Fibroblast of skin of scalp (primary cell): ENCODE measurements at places on chromosomes 1 and 21.
A peak's percentile ranks its signal among the peaks of the same experiment; 100 is the strongest.

GRCh38 chr1:116988248-116988647, 13.3 kb upstream of the CD101 start:
- DNase-seq, result peak; percentile 51

DNA sequence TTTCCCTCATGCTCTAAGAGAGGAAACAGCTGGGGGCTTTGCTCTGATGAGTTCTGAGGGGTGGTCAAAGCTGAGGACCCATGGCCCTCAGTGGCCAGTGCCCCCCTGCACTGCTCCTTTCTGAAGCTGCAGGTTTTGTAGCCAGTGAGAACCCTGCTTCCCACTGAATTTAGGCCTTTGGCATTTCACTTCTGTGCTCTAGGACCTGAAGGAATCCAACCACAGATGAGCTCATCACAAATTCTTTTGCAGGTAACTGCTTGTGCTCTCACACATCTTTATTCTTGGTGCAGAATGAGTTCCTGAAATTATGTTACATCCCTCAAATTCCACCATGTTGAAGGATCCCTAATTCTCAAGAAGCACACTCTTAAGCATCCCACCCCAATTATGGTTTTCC, 248.7 kb upstream of the IRF2BP2 start:
- DNase-seq, result no peak

DNA sequence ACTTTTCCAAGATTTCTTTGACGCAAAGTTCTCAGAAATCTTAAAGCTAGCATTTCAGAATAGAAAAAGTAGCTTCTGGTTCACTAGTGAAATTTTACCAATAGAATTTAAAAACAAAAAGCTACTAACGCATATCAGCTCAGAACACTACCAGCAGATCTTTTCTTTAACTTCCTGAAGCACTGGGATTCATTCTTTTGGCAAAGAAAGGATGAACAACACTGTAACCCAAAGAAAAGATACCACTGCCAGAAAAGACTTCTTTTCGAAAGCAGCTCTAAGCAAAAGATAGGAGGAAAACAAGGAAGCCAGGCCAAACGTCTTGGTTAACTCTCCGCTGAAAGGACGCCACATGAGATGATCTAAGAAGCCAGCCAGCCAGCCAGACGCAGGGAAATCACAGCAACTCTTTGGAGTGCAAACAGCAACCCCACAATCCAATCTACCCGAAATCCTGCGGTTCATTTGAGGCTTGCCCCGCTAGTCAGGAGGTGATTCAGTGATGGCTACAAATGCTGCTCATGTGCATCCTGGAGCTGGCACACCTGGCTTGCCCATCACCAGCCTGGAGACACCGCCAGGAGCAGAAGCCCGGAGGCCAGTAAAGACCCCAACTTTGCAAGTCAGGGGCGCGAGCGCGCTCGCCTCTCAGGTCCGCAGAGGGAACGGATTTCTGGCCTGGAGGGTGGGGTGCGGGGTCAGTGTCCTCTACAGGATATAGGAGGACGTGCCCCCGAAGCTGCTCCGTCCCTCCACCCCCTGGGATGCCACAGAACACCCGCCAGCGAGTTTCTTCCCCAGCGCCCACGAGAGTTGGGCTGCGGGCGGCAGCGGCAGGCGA, 812 bp downstream of the NBPF1 start:
- DNase-seq, result peak; percentile 67

DNA sequence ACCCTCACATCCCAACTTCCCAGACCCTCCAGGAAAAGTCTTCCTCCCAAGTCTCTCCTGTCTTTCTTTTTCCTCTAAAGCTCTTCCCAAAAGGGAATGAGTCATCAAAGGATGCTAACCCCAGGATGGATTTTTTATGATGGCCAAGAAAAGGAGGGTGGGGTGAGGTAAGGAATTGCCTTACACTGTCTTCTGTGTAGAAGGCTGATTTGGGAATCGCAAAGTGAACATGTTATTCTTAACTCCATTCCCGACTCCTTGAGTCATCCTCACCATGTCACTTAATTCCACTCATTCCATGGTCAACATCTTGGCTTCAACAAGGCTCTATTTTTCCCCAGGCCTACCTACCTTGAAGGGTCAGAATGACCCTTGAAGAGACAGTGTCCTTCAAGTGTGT, 44.0 kb downstream of the TBX15 start:
- peak; percentile 87 for DNase-seq

- DNase-seq, result no peak
Measured at GRCh38 chr1:190067592-190067991, 410.1 kb downstream of the BRINP3 start.

- DNase-seq, result no peak
Measured at GRCh38 chr21:22516230-22516629, 1518.0 kb downstream of the NCAM2 start.
